NK-92 treated with Interleukin-12 subunit alpha and Interleukin-12 subunit beta, amount 100 ng/mL, for 24 hours (cell line): ENCODE measurements at places on chromosomes 4 and X.

DNA sequence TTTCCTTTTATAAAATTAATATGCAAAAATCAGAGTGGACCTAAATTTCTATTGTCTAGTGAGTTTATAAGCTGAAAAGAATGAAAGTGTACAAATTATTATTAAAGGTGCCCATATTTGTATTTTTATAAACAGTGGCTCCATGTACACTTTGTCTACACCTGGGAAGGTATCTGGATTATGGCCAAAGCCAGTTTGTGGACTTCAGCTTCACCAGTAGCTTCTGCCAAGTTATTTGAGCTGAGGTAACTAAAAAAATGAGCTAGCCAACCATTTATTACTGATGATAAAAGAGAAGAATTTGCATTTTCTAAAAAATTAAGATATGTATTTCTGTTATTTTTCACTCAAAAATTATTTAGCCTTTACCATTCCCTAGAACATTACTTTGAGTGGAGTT, 32.3 kb upstream of the LRAT start:
- DNase-seq = no peak

- DNase-seq = no peak
Measured at GRCh38 chr4:11436084-11436483, 7.4 kb upstream of the HS3ST1 start.

- no peak for DNase-seq
Measured at GRCh38 chr4:19615086-19615689, 636.5 kb upstream of the SLIT2 start.

DNA sequence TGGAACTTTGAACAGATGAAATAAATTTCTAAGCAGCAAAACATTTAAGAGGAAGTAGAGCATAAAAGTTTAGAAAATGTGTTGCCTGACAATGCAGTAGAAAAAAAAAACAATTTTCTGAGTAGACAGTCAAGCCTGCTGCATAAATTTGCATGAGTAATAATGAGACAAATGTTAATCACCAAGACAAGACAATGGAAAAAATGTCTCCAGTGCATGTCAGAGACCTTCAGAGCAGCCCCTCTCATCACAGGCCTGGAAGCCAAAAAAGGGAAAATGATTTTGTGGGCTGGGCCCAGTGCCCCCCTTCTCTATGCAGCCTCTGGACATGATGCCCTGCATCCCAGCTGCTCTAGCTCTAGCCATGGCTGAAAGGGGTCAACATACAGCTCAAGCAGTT, 204.6 kb downstream of the COX18 start:
- no peak for DNase-seq

GRCh38 chrX:141638550-141638949, 49.0 kb downstream of the SPANXA2 start:
- DNase-seq = no peak

DNA sequence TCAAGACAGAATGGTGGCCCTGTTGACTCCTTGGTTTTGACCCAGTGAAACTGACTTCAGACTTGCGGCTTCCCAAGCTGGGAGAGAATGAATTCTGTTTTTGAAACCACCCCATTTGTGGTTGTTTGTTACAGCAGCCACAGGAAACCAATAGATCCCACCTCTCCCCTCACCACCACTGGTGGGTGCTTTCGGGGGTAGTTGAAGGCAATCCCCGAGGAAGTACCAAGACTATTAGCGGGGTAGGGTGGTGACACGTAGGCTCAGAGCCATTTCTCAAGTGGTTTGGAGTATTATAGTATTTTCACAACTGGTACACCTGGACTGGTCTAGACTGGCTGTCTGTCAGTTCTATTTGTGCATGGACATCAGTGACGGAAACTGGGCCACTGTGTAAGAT, 189.1 kb upstream of the RBPJ start:
- DNase-seq = no peak

DNA sequence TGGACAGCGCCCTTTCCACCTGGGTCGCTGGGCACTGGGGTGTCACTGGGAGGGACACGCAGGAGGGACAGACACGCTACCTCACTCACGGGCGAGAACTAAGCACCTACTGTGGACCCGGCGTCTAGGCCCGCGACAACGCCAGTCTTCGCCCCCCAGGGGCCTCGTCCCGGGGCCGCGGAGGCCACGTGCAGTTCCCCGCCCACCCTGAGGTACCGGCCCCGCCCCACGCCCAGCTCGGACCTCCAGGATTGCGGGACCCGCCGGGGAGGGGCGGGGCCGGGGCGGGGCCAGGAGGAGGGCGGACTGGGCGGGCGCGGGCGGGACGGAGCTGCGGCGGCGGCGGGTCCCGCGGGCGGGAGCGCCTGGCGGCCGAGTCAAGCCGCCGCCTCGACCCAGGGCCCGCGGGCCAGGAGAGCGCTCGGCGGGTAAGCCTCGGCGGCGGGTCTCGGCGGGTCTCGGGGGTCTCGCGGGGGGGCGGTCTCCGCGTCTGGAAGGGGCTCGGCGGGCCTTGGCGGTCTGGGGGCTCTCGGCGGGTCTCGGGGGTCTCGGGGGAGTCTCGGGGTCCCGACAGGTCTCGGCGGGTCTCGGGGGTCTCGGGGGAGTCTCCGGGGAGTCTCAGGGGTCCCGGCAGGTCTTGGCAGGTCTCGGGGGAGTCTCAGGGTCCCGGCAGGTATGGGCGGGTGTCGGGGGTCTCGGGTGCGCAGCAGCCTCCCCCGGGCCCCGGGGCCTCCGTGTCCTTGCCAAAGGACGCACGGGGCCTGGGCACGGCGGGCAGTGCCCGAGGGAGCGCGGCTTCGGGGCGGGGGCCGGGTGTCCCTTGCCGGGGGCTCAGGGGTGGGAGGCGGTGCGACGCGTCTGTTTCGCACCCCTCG, at the start of gene SH3BP2:
SH3BP2 (plus strand) TSS at position 375 of the 875 bp plus-strand sequence. CDS start 27,533 bp downstream, outside the sequence.
- DNase-seq = no peak

GRCh38 chr4:125739760-125740159, 425.0 kb downstream of the FAT4 start:
- no peak for DNase-seq

GRCh38 chr4:74654230-74654681, 140.1 kb downstream of the BTC start:
- no peak for DNase-seq

GRCh38 chr4:123599920-123600810, 203.6 kb downstream of the SPRY1 start:
- DNase-seq = peak; percentile 56

DNA sequence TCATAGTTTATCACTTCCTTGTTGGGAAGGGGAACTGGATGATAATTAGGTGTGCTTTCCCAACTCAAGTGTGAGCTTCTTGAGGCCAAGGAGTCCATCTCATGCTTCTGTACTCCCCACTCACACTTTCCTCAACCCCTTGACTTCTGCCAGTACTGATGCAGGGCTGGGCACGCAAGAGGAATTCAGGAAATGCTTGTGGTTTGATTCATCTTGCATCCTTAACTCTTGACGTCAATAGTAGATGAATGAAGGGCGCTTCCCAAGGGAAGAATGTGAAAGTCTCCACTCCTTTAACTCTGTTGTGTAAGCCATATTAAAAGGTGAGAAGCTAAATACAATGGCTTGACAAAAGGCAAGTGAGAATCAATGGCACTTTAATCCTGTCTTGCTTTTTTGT, 101.8 kb downstream of the AGTR2 start:
- DNase-seq = no peak

DNA sequence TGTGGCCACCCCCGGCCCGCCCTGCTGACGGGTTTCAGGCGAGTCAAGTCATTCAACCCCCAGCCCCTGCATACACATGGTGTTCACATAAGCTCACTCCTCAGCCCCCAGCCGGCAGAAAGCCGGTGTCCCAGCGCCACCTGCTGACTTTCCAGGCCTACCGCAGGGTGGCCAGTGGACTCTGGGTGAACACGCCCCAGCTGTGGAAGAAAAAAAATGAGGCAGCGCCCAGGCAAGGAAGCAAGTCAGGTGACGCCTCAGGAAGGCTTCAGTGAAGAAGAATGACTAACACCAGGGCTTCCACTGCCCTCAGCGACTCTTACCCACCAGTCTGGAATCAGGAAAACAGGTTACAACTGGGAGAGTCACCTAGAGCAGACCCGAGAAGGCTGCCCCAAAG, 15.8 kb downstream of the BCAP31 start:
- DNase-seq = no peak

- no peak for DNase-seq
Measured at GRCh38 chr4:139816856-139817255, 151.2 kb downstream of the MGST2 start.

DNA sequence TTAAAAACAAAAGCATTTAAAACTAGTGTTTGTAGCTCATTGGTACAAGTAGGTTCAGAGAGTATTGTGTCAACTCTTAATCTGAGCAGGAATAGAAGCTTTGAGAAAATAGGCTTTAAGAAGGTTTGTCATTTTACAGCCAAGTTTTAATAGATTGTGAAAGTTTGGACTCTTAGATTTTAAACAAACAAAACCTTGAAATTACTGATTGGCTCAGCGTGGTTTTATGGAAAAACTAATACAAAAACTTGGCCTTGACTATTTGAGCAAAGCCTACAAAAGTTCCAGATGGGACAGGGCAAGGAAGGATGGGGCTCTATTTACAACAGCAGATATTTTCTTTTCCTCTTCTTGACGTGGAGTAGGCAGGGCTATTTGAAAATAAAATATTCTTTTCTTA, 16.5 kb downstream of the ZFX start:
- no peak for DNase-seq

DNA sequence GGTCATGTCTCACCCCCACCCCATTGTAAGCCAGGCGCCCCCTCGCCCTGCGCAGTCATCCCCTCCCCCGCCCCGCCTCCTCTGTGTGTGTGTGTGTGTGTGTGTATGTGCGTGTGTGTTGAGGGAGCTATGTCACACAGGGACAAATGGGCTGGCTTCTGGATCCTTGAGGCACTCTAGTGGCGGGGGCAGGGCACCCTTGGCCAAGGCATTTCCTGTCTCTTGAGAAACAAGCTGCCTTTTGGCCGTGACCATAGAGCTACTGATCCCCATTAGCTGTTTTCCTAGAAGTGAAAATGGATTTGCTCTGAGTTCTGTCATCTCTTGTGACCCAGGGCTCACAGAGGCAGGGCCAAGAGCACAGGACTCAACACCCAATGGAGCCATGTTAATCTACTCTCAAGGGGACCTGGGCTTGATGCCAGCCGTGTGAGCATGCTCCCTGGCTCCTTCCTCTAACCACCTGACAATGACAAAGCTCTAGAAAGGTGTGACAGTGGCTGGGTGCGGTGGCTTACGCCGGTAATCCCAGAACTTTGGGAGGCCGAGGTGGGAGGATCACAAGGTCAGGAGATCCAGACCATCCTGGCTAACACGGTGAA, 162.5 kb upstream of the BCOR start:
- no peak for DNase-seq

GRCh38 chr4:531076-531475, 32.1 kb downstream of the PIGG start:
- DNase-seq = no peak

DNA sequence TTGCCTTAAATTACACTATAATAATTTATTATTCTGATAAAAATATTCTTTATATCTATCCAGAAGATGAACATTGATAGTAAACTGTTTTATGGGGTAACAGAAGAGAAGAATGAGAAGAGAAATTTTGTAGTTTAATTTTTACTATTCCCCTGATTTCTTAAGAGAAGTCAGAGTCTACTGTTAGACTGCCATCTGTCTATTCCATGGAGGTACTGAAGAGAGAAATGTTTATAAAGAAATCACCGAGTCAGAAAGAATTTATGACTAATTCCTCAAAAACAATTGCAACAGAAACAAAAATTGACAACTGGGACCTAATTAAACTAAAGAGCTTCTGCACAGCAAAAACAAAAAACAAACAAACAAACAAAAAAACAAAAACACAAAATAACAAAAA, 149.9 kb downstream of the FGF16 start:
- DNase-seq = no peak

DNA sequence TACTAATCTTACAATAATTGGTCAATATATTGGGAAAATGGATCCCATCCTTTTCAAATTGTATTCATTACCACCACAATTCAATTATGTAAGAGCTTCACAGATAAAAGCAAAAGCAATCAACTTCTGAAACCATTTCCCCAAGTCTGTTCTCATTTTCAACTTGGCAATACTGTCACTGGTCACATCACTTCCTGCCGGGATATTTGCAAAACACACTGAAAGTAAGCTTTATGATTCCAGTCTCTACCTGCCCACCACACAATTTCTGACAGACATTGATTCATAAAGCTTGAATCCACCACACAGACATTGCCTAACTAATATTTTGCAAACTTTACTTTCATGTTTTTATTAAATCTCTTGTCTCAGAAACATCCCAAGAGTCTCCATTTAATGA, 53.6 kb downstream of the LIN54 start:
- no peak for DNase-seq

- DNase-seq = no peak
Measured at GRCh38 chr4:15182600-15183220, 180.4 kb downstream of the CPEB2 start.

DNA sequence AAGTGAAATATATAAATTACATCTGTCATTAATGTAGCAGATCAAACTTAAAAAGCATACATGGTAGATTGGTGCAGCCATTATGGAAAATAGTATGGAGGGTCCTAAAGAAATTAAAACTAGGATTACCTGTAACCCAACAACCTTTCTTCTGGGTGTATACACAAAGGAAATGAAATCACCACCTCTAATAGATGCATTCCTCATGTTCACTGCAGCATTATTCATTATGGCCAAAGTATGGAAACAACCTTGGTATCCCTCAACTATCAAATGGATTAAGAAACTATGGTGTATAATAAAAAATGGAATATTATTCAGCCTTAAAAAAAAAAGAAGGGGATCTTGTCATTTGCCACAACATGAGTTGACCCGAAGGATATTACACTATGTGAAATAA, 13.7 kb downstream of the WDFY3 start:
- no peak for DNase-seq

GRCh38 chrX:103405009-103405333, 28.6 kb downstream of the BEX3 start:
- DNase-seq = no peak
